ENCODE measurements at places on chromosomes 16 and 17. TPM values are rescaled to one million over a fixed set of nuclear protein-coding genes. Genes with fewer than 3 reads are reported as not detected.

GRCh38 chr16:10906914-10907756 lies 30.1 kb downstream of the CIITA start:
- H3K27me3 ChIP-seq, result no peaks in the 10 kb centered on the region
- no peaks in the 10 kb centered on the region for H3K4me1 ChIP-seq
- no peaks in the 10 kb centered on the region for H3K36me3 ChIP-seq
- no peak for DNase-seq

DNA sequence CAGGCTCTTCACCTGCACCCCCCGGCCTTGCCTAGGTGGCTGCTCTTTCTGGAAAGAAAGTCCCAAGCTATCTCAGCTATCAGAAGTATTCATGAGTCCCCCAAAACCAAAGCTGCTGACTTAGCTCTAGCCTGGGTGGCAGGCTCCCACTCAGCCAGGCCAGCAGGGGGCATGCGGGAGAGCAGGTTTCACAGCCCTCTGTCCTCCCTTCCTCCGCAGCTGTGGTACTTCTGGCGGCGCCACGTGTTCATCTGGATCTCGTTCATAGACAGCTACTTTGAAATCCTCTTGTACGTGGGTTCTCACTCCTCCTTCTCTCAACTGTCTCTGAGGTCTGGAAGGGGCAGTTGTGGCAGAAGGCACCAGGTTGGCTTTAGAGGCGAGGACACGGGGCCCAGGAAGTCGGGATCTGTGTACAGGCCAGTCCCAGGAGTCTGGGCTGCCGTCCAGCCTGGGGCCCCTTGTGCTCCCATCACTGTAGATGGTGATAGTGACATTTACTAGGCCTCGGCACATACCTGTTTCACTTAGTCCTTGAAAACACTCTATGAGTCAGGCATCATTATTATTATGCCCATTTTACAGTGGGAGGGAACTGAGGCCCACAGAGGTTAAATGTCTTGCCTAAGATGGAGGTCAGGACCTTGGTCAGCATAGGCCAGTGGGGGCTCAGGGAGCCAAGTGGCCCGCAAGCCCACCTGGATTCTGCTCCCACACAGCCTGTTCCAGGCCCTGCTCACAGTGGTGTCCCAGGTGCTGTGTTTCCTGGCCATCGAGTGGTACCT lies 12.9 kb downstream of the TRPV2 start:
- H3K36me3 ChIP-seq, result no peaks in the 10 kb centered on the region
- H3K4me1 ChIP-seq, result no peaks in the 10 kb centered on the region
- no peak overlapping the region for H3K27ac ChIP-seq
- no peak for DNase-seq
- H3K4me3 ChIP-seq, result no peak overlapping the region
- no peaks in the 10 kb centered on the region for H3K27me3 ChIP-seq

The PMFBP1 gene
- 0.21 TPM for total RNA-seq

The ODAD4 gene
- total RNA-seq, result 2.2 TPM

The PRDM7 gene
- not detected for total RNA-seq
